Smooth muscle cell of bladder (primary cell): ENCODE measurements at places on chromosomes 11 and 22. TPM values are rescaled to one million over a fixed set of nuclear protein-coding genes. Genes with fewer than 3 reads are reported as not detected.

Gene CD248
- 60.8 and 63.9 TPM in 2 replicates for total RNA-seq

Gene KDM4E
- not detected in 2 replicates for total RNA-seq

Gene DNAL4
- 17.2 and 21.4 TPM in 2 replicates for total RNA-seq

Gene RPS6KB2
- total RNA-seq = 38.9 and 52.1 TPM in 2 replicates

Gene LGR4
- total RNA-seq = 8.1 and 8.7 TPM in 2 replicates

Gene APOBEC3B
- 0.37 and 0.43 TPM in 2 replicates for total RNA-seq

Gene CCDC117
- total RNA-seq = 12.8 and 15.2 TPM in 2 replicates

Gene ACR
- not detected in 2 replicates for total RNA-seq

Gene C11orf42
- total RNA-seq = not detected in 2 replicates

Gene TSGA10IP
- total RNA-seq = not detected in 2 replicates

Gene IGLL1
- not detected in 2 replicates for total RNA-seq

Gene OR4A16
- total RNA-seq = not detected in 2 replicates

Gene IFITM10
- total RNA-seq = 0.28 and 0.65 TPM in 2 replicates

Gene TRIM6
- 3.0 and 4.6 TPM in 2 replicates for total RNA-seq

Gene CATSPER1
- total RNA-seq = 0.14 TPM in 1 of 2 replicates, not detected in the other

Gene PATE2
- total RNA-seq = not detected in 2 replicates

Gene LMNTD2
- 0.28 TPM in 2 replicates for total RNA-seq

Gene IL10RA
- not detected in 2 replicates for total RNA-seq

Gene MYOD1
- not detected in 2 replicates for total RNA-seq

Gene MN1
- 0.85 and 2.4 TPM in 2 replicates for total RNA-seq

Gene MYBPC3
- total RNA-seq = not detected in 2 replicates

Gene TXNRD2
- 18.5 and 21.9 TPM in 2 replicates for total RNA-seq

Gene DNAJB13
- total RNA-seq = not detected in 2 replicates

Gene NDUFA6
- total RNA-seq = 64.1 and 108 TPM in 2 replicates

Gene CTSW
- total RNA-seq = not detected in 2 replicates

Gene COMT
- 237 and 344 TPM in 2 replicates for total RNA-seq

Gene SIAE
- 14.9 and 19.1 TPM in 2 replicates for total RNA-seq

Gene RASD2
- total RNA-seq = under 0.01 and 0.46 TPM in 2 replicates

Gene BATF2
- total RNA-seq = 0.37 and 0.71 TPM in 2 replicates

Gene CXCR5
- total RNA-seq = not detected in 2 replicates

Gene C11orf97
- not detected in 2 replicates for total RNA-seq

Gene GGTLC3
- total RNA-seq = not detected in 2 replicates

Gene C22orf42
- total RNA-seq = not detected in 2 replicates

Gene MS4A3
- not detected in 2 replicates for total RNA-seq

Gene OR6T1
- total RNA-seq = not detected in 2 replicates

Gene MRGPRX3
- not detected in 2 replicates for total RNA-seq

Gene KRTAP5-9
- total RNA-seq = not detected in 2 replicates

Gene MRGPRE
- total RNA-seq = not detected in 2 replicates

Gene BIRC3
- 0.28 and 0.46 TPM in 2 replicates for total RNA-seq

Gene SPATA19
- not detected in 2 replicates for total RNA-seq

Gene LRRC55
- total RNA-seq = not detected in 2 replicates

Gene SLC17A6
- not detected in 2 replicates for total RNA-seq

Gene KCNK4
- total RNA-seq = not detected in 2 replicates

Gene MAP4K2
- total RNA-seq = 5.4 and 10.1 TPM in 2 replicates
